Vagina (tissue), 2 donors: ENCODE measurements at places on chromosomes 16 and 17.
A peak's percentile ranks its signal among the peaks of the same experiment; 100 is the strongest.

GRCh38 chr17:67375054-67375427 is 2.0 kb upstream of the PITPNC1 start:
- DNase-seq: no peak

- DNase-seq: no peak
These were observed 6.4 kb downstream of the CASKIN2 start for GRCh38 chr17:75508931-75509361.

DNA sequence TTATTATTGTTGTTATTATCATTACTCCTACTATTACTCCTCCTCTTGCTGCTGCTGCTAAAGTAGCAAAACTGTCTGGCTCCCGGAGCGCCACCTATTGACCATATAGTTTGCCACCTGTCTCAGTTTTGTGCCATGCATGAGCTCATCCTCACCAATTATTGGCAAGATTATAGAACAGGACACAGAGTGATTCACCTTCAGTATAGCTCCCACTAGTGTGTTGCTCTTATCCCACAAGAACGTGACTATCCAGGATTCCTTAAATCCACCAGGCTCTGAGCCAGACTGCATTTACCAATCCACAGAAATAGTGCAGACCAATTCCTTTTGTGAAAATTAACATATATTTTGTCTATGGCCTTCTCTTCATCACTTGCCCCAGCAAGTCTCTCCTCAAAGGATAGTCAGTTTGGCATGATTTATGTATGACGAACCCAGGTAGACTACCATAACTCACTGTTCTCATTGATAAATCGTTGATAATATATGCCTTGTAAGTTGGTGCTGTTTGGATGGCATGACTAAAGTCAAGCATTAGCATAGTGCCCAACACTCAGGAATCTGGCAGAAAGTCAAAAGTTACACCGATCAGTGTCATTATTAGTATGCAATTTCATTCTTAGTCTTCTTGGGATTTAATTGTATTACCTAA is 405.5 kb upstream of the HSBP1 start:
- no peak for DNase-seq

DNA sequence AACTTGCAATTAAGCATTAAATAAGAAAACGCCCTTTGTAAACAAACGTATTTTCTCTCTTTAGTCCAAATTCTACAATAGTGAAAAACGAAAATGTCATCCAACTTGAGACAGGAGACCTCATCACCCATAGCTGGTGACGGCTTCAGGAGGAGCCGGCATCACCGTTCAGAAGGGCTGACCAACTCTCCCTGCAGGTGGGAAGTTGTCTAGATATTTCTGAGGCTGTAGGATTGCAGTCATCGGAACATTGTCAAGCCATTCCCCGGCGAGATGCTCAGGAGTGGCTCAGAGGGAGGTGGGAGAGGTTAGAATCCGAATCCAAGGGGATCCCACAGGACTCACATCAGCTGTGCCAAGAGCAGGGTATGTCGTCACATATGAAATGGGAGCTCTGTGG is 76.7 kb downstream of the RBFOX3 start:
- DNase-seq: no peak

GRCh38 chr17:45293413-45294211 is 23.2 kb downstream of the MAP3K14 start:
- peak; percentile 97 for DNase-seq

DNA sequence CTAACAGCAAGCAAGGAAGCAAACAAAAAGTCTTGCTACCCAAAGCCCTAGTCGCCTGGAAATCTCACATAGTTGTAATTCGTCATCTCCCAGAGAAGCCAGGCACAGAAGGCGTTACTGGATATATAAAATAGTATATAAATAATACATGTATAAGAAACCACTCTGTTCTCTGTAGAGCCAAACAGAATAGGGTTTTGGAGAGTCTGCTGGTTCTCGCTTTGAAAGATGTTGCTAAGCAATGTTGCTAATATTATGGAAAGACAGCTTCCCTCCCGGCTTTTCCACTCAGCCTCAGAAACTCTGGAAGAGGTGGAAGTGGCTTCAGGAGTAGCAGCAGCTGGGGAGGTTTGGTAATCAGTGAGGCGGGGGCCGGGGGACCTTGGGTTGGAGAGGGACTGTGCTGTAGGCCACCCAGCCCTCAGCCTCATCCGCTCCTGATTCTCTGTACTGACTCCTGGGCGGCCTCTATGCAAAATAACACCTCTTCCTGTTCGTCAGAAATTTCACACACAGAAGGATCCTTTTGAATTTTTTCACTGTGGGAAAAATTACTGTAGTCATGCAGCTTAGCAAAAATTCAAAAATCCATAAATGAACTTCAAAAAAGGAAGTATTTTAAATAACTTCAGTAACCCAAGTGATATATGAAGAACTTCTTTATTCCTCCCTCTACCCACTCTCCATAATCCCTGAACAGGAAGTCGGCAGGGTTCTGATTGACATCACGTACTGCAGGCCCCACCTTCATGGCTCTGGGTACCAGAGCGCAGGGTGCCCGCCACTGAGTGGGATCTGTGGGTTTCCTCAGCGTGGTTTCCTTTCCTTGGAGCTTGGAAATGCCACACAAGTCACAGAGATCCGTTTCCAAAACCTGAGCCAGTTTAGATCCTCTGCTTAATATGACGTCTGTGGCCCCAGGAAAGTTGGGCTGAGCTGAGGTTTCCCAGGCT is 51.4 kb downstream of the RAP1GAP2 start:
- DNase-seq: no peak

GRCh38 chr16:14446796-14447195 is 183.3 kb downstream of the PARN start:
- DNase-seq: no peak

- DNase-seq: no peak
These were observed 13.3 kb upstream of the CAVIN1 start for GRCh38 chr17:42436391-42436790.

GRCh38 chr16:53482123-53482522 is 20.9 kb downstream of the AKTIP start:
- no peak for DNase-seq

- DNase-seq: no peak
These were observed 74.5 kb downstream of the ZNF423 start for GRCh38 chr16:49781401-49781800.

DNA sequence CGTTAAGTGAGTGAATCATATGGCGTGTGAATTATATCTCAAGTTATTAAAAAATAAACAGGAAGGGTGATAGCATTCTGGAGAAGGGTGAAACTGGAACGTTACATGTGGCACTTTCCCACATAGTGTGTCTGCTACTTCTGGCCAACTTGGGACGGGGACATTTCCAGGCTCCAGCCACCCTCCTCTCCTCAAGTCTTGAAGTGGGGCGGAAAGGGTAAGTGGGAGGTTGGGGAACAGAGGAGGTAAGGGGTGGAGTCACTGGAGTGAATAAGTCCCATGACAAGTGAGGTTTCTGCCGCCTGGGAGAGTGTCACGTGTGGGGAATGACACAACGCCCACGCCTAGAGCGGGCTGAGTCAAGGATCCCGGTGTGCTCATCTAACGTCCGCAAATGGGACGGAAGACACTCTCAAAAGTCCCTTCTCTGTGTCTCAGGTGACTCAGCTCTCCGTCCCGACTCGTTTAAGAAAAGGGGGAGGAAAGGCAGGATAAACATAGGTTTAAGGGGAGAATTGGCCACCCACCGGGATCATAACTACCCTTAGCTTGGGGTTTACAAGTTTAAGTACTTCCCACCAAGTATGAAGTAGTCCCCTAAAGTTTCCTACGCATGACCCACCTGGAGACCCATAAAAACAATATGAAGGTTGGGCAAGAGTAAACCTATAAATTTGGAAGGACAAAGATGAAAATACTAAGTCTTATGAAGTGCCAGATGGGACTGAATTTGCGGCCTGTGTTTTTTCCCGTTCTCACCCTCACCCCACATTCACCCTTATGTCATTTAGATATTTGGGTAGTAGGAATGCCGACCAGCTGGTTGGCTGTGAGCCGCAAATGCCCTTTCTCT is 1.2 kb upstream of the SPAG9 start:
- DNase-seq: peak; percentile 99

GRCh38 chr17:17603178-17603894 is 11.8 kb upstream of the PEMT start:
- no peak for DNase-seq

- DNase-seq: no peak
These were observed 16.3 kb upstream of the RFFL start for GRCh38 chr17:35079547-35080423.

- DNase-seq: no peak
These were observed 939 bp downstream of the CORO6 start for GRCh38 chr17:29621751-29622194.

DNA sequence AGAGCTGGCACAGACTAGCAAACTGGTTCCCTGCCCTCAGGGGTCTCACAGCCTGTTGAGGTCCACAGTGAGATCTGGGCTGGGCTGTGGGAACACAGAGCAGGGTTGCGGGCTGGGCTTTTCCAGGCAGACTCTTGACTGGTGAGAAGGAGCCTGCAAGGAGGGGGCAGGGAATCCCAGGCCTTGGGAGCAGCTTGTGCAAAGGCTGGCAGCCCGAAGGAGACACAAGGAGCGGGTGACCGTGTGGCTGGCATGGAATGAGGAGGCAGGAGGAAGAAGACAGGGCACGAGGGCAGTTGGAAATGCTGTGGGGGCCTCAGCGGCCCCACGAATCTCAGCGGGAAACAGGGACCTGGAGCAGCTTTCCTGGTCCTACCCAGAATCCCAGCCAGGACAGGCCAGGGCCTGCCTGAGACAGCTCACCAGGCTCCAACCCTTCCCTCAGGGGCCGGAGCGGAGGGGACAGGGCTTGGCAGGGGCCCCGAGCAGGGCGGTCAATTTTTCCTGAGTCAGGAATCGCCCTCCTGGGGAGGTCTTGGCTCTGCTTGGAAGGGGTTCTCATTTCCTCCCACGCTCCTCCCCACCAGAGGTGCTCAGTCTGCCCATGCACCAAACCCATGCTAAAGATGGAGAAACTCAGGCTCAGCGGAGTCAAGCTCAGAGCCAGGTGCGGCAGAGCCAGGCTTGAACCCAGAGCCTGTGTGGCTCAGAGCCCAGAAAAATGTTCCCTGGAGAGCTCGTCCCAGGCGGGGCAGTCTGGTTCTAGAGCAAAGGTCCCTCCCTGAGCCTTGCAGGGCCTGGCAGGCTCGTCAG is 9.2 kb upstream of the SNN start:
- DNase-seq: no peak

GRCh38 chr17:16877099-16877498 is 94.8 kb downstream of the TNFRSF13B start:
- DNase-seq: peak; percentile 14

DNA sequence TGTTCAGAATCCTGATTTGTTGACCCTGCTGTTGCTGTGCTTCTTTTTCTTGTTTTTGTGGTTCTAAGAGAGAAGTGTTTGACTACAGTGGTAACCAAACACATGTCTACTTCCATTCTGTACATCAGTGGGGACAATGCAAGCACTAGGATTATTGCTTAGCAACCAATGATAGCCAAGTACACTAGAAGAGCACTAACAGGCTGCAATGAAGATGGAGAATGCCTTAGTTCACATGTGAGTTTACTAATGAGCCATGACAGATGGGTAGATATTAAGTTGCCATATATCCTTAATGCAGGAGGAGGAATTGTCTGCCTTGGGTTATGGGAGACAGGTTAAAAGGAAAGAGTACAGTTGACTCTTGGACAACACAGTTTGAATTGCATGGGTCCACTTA is 8.3 kb downstream of the EFCAB5 start:
- no peak for DNase-seq

DNA sequence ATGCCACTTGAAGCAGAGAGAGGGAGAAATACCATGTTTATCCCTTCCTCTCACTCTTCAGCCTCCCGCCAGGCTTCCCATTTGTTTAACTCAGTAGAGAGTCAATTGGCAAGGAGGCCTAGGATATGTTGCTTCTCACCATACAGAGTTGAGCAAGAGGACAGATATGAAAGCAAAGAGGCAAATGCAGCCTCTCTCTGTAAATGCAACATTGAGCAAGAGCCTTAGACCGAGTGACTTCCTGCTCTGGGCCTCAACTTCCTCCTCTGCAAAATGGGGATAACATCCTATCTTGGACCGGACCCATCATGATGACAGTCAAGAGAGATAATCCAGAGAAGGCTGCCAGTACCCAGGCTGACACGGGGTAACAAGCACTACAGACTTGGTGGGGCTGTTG is 36.8 kb downstream of the SOCS1 start:
- DNase-seq: no peak

DNA sequence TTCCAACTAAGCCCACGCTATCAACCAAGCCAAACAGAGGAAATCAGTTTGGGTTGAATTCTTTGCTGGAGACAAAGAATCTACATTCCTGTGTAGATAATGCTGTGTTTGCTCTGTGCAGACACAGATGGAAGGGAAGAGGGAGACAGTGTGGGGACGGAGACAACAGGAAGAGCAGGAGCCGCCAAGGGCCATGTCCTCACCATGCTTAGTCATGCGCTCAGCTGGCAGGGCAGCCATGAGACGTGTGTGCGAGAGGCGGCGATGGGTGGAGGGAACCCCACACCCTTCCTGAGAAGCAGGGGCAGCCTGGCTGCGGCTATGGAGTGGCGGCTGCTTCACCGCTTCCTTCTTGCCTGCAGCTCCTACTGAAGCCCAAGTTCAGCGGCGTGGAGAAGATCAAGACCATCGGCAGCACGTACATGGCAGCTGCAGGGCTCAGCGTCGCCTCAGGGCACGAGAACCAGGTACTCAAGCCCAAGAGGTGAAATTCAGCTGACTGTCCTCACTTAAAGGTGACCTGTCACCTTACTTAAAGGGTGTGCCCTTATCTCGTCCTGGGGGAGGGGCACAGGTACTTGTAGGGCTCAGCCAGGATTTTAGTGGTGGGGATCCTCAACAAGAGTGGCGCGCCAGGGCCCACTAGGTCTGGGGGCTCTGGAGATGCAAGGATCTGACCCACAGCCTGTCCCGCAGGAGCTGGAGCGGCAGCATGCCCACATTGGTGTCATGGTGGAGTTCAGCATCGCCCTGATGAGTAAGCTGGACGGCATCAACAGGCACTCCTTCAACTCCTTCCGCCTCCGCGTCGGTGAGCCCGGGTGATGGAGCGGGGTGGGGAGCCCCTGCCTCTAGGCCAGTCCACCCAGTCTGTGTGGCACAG is 47.5 kb downstream of the ADCY7 start:
- no peak for DNase-seq

GRCh38 chr16:56912746-56913708 is 18.9 kb upstream of the HERPUD1 start:
- DNase-seq: no peak

DNA sequence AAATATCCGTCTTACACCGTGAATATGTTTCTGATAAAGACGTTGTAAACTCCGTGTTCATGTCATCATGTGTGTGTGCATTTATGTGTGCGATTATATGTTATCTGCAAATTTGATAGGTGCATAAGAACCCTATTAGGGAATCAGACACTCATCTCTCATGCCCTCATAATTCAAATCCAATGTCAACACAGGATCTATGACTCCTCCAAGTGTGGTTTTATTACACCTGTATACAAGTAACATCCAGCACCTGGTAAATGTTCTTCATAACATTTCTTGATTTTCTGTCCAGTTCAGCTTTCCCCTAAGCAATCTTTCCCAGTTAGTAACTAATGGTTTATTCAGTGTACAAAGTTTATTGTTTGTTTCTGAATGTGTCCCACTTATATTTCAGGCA is 681.9 kb downstream of the CDH11 start:
- no peak for DNase-seq
